Activated CD4-positive, CD25-positive, alpha-beta regulatory T cell (primary cell): ENCODE measurements at places on chromosomes 4 and X.

- no peak for DNase-seq
These were observed 179.1 kb downstream of the CBR4 start for GRCh38 chr4:168830777-168831512.

GRCh38 chr4:6165766-6166165 lies 34.6 kb downstream of the JAKMIP1 start:
- DNase-seq, result no peak

DNA sequence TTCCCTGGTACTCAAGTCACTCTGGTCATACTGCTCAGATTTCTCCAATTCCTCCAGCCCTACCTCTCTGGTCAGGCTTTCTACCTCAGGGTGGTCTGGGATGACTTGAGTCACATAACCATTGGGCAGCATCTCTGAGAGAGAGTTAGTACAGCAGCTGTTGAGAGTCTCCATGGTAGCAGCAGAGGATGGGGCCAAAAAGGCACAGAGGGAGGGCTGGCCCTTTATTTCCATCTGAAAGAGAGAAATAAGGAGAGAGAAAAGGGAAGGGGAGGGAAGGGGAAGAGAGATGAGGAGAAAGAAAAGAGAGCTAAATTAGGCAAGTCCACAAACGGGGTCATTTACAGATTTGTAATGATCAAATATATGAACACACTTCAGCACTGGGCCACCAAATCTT lies 149.1 kb upstream of the ARHGEF9 start:
- DNase-seq, result no peak

DNA sequence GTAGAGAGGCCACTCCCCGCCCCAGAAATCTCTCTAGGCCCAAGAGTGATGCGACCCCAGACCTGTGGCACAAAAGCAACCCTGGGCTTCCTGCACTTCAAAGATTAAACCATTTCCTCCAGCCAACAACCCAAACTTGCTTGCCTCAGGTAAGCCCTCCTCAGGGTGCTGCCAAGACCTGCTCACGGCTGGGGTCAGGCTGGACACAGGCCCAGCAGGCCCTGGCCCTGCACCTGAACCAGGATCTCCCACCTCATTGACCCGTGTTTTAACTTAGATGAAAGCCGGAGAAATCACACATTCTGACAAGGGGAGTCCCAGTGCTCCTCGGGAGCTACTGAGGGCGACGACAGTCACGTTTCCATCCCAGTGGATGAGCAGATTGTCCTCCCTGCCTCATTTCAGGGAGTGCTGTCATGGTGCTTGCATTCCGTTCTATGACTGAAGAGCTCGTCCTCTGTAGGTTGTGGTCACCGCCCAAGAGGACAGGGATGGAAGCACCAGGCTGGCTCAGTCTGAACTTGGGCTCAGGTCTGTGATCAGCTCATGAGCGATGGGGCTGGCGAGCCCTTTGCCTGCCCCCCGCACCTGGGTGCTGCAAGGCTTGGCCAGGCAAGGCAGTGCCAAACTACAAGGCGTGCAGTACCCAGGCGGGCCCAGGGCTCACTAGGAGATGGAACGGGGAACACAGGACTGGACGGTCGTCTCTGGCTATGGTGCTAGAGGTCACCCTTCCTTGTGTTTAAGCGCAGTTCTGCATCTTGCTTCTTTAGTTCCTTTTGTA lies 25.9 kb downstream of the WDR1 start:
- DNase-seq, result no peak

GRCh38 chrX:120244735-120245498 lies 5.7 kb upstream of the ZBTB33 start:
- peak; percentile 2 for DNase-seq
